ENCODE measurements at places on chromosomes 7 and 10. TPM values are rescaled to one million over a fixed set of nuclear protein-coding genes. Genes with fewer than 3 reads are reported as not detected.
A peak's percentile ranks its signal among the peaks of the same experiment; 100 is the strongest.

- DNase-seq = no peak
Observed at GRCh38 chr7:130263130-130263529, 3.5 kb upstream of the CPA2 start.

Gene SLC25A13
- 10.7 TPM for total RNA-seq

DNA sequence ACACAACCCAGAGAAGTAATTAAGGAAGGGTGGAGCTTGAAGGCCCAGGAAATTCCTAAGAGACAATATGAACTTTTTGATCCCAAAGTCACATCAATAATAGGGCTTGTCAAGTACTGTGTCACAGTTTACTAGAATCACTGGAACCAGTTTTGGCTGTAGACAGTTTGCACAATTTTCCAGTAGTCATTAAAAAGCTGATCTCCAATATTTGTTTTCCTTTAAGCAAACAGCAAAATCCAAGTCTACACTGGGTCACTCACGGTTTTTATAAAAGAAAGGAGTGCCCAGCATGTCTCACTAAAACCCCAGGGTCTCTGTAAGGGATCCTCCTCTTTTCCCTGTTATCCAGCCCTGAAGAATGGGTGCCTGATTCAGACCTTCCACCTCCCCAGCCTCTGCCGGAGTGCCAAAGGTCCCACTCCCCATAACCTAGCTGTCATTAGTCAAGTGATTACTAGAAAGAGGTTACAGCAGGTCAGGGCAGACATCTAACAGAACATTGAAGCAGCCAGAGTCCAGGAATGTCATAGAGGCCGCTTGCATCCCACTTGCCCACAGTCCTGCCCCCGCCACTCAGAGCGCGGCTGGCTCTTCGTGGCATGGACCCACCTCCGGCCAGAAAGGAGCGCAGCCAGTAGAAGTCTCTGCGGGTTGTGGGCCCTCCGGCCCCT lies 552 bp downstream of the SLC25A16 start:
- DNase-seq = no peak

DNA sequence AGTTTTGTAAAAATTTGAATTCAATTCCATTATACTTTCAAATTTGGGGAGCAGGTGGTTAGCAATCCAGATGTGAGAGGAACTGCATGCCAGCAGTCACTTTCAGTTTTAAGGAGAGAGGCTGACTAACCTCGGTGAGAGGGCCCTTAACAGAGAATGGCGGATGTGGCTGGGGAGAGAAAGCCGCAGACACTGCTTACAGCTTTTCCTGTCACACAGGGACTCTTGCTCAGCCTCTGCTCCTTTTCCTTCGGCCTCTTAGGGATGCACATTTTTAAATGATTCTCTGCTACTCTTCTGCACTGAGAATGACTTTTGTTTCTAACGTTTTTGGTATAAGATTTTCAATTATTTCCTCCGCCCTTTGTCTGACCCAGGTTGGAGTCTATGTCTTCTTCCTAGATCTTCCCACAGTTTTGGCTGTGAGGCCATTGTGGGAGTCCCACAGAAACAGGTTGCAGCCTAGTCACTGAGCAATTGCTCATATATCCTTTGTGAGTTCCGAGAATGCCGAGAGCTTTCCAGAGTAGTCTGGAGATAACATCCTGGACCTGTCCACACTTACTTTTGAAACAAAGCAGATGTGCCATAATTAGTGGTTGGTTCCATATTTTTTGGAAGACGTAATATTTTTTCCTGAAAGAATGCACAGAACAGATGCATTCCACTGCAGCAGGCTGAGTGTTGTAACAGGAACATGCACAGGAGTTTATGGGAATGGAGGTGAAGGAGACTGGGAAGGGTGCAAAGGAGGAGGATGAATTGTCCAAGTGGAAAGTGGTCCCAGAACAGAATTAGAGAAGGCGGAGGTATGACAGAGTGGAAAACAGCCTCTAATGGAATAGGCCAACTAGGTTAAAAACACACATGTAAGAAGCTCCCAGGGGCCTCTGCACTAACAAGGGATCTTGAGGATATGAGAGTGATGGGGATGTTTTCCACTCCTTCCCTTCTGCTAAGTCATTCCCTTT lies 168.0 kb upstream of the ZNF32 start:
- DNase-seq = peak; percentile 69

- no peak for DNase-seq
Observed at GRCh38 chr7:147413557-147413870, 1177.1 kb upstream of the C7orf33 start.

DNA sequence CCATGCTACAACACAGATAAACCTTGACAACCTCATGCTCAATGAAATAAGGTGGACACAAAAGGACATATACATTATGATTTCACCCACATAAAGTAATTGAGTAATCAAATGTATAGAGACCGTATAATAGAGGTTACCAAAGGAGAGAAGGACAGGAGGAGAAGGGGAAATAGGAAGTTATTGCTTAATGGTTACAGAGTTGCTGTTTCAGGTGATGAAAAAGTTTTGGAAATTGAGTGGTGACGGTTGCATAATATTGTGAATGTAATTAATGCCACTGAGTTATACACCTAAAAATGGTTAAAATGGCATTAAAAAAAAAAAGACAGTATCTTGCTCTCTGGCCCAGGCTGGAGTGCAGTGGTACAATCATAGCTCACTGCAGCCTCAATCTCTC lies 1.5 kb upstream of the OGDH start:
- DNase-seq = no peak

GRCh38 chr10:114713525-114714090 lies 55.5 kb upstream of the ABLIM1 start:
- DNase-seq = no peak

GRCh38 chr10:21406595-21407193 lies 118.8 kb downstream of the SKIDA1 start:
- no peak for DNase-seq

DNA sequence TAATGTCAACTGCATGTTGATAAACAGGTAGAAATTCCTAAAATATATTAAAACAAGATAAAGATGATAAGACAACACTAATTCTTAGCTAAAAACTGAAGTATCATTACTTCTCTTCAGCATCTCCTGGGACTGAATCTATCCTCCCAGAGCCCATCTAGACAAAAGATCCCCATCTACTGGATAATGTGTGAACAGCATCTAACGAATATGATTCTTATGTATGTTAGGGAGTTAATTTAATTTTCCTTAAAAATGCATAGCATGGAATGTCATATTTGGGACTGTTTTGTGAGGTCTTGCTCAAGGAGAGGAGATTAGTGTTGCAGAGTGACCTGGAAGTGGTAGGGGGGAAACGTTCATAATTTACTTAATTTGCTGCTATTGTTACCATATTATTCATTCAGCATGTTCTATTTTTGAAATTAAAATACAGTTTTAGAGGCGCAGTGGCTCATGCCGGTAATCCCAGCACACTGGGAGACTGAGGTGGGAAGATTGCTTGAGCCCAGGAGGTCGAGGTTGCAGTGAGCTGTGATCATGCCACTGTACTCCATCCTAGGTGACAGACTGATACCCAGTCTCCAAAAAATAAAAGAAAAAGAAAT lies 305.1 kb upstream of the CSTF2T start:
- DNase-seq = no peak

GRCh38 chr10:80152820-80153219 lies 20.3 kb downstream of the PLAC9 start:
- DNase-seq = no peak

Gene HECTD2
- total RNA-seq = 1.9 TPM

- DNase-seq = no peak
Observed at GRCh38 chr7:140391634-140392033, 6.7 kb downstream of the SLC37A3 start.

- no peak for DNase-seq
Observed at GRCh38 chr10:11284291-11285085, 266.8 kb downstream of the CELF2 start.

DNA sequence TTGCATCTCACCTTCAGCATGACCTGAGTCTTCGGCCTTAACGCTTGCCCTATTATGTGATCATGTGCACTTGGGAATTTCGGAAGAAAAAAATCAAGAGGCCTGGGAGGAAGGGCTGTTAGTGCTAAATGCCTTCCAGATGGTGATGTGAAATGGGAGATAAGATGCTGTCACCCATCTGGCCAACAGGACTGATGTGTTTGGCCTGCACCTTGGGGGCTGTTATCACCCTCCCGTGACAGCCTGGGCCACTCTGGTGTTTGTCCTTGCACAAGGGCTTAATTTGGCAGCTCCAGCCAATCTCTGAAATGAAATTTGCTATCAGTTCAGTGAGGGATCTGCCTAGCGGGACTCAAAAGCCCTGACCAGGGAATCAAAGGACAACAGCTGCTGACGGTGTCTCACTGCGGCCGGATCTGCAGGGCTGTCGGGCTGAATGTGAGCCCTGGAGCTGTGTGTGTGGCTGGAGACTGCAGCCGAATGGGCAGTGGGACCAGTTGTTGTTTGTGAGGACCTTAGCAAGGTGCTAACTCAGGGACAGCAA lies 131.4 kb upstream of the BTBD16 start:
- DNase-seq = no peak

Gene GPC2
- total RNA-seq = 13.0 TPM

All from activated naive CD8-positive, alpha-beta T cell treated with anti-CD3 and anti-CD28 coated beads, Interleukin-2, amount 10 ng/mL, durations not matched to agents 7 days and 5 days (primary cell).